Liver (tissue), 10 donors: ENCODE measurements at places on chromosomes 7 and 10. TPM values are rescaled to one million over a fixed set of nuclear protein-coding genes. Genes with fewer than 3 reads are reported as not detected.

DNA sequence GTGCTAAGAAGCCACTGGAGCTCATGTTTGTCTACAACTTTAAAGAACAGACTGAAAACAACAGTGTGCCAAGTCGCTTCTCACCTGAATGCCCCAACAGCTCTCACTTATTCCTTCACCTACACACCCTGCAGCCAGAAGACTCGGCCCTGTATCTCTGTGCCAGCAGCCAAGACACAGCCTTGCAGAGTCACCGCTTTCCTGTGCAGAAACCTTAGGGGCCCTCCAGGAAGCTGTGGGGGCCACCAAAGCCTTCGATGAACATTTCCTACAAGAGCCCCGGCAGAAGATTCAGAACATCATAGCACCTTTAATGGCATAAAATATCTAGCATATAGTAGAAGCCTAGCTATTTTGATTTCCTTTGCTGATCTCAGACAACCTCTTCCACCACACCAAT lies 88.0 kb upstream of the PRSS58 start:
- no peak for DNase-seq

GRCh38 chr7:109898-110556 lies 82.3 kb upstream of the FAM20C start:
- no peak for DNase-seq

DNA sequence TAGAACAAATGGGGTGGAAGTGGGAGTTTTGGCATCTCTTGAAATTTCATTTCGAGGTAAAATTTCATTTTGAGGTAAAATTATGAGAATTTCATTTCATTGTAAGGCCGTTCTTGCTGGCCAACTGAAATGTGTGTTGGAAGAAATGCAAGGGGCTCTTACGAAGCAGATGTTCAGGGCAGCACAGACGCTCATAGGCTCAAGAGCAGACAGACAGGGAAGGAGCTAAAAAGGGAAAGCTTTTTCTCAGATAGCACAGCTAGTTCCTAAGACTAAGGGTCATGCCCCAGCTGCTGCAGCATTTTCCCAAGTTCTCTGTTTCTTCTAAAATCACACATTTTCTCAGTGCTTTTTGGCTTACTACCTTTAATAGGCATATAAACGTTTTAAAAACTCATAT lies 65.1 kb upstream of the SFMBT2 start:
- DNase-seq: no peak

DNA sequence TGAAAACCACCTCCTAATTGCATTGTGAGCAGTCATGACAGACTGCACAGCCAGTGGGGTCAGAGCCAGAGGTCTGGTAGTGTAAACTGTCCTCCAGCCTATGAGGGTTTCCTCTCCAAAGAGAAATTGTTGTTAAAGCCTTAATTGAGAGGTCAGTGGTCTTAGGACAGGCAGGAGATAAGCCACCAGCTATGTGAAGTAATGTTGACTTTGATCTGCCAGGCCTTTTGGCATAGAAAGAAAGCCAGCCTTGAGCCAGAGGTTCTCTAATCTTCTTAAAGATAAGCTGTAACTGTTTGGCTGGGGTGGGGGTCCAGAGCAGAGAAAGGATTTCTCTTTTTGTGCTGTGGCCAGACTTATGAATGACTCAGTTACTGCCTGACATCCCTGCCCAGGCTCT lies 248.4 kb downstream of the WDR11 start:
- no peak for DNase-seq

GRCh38 chr7:38881947-38882684 lies 26.9 kb downstream of the VPS41 start:
- DNase-seq: no peak

DNA sequence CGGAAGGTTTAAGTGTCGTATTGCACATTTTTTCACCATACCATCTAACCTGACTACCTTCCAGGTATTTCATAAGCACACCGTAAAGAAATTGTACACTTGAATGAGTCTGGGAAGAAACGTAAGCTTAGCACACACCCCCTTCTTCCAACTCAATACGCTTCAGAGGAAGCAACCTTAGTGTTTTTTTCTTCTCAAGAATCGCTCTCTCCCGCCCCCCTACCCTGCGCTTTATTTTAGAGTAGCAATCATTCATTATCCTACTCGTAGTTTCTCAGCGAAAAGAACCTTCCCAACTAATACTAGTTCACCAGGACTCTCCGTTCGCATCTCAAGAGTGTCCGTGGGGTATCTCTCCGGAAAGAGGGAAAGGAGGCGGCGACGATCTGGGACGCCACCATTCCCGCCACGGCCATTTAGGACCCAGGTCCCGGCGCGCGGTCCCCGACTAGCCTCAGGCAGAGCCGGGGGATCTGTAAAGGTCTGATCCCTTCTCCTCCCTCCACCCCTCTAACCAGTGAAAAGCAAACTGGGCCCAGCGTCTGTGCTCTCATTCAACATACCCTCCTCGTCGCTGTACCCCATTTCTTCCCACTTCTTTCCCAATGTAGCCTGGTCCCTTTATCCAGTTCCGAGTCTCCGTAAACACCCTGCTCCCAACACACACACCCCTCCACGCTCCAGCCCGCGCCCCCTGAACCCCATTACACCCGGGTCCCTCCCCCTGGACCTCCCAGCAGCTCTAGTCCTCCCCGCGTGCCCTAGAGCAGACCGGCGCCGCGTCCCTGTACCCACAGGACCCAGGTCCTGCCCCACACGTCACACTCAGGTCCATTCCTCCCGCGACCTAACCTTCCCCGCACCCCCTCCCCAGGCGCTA lies 16.0 kb downstream of the MYOZ1 start:
- DNase-seq: no peak

- no peak for DNase-seq
Observed at GRCh38 chr10:75649466-75649865, 218.0 kb downstream of the LRMDA start.

GRCh38 chr7:93115796-93116195 lies 2.0 kb downstream of the SAMD9 start:
- no peak for DNase-seq

DNA sequence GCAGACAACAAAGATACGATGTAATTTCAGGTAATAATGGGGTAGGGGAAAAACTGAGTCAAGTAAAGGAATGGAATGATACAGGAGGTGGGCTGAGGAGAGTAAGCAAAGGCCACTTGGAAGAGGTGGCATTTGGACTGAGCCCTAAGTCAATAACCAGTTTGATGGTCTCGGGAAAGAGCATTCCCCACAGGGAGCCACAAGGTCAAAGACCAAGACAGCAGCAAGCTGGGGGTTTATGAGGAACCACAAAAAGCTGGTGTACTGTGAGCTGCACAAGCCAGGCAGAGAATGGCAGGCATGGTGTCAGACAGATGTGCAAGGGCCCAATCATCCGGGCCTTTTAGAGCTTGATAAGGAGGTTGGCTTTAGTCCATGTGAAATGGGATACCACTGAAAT lies 98.7 kb downstream of the NOC3L start:
- no peak for DNase-seq

DNA sequence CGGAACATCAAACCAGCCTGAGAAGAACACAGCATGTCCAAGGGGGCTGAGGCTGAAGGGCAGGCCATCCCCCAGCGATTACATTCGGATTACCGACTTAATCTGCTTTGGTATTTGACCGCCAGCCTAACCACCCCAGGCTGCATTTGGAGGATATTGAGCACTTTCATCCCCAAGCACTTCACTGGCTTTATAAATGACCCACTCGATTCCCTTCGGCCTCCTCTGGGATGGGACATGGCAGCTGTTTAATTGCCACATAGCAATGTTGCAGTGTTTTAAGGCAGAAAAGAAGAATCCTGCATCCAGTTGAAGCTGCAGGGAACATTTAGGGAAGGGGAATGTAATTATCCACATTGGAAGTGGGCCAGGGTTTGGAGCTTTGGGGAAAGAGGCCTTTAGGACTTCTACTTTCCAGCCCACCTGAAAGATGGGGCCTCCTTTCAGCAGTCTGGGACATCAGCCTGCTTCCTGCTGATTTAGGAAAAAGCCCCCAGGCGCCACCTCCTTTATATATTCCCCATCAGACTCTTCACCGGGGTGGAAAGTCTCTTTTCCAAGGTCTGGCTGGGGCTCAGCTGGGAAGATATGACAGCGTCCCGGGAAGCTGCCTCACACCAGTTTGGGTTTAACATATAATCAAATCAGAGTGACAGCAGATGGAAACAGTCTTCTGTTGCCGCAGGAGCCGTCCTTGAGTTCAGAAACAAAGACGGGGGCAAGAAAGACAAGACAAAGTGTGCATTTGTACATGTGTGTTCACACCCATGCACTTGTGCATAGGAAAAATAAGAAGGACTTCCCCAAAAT lies 9.2 kb downstream of the DPCD start:
- DNase-seq: no peak

GRCh38 chr7:95357623-95358022 lies 33.3 kb upstream of the PON1 start:
- no peak for DNase-seq

Gene EPHB4
- total RNA-seq: 48.6 TPM

Gene PON1
- 54.8 TPM for total RNA-seq

Gene PILRB
- total RNA-seq: 50.8 TPM
